EL (cell line): ENCODE measurements at places on chromosomes 1 and 21.

- no peak for DNase-seq
Measured at GRCh38 chr1:248098529-248098928, 3.5 kb downstream of the OR2L13 start.

DNA sequence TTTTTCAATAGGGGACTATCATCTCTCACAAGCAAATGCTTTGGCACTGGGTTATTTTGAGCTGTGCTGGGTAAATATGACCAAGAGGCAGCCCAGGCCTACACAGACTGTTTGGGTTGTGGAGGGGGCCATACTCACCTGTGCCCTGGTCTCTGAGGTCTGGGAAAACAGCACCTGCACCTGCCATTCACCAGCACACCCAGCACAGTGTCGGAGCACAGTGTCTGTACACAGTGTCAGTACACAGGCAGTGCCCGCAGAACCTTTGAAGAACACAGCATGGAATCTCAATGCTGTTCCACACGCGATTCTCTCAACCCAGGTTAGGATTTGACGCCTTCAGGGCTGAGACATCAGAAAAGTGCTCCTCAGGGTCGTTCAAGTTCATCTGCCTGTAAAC lies 35.0 kb upstream of the FAM89A start:
- no peak for DNase-seq

- DNase-seq: peak; percentile 61
Measured at GRCh38 chr1:218529646-218530300, 184.6 kb downstream of the TGFB2 start.

GRCh38 chr1:229247871-229248270 lies 23.0 kb upstream of the RAB4A start:
- no peak for DNase-seq

GRCh38 chr1:4309676-4310320 lies 344.6 kb upstream of the AJAP1 start:
- no peak for DNase-seq

GRCh38 chr1:186302381-186302920 lies 72.6 kb downstream of the TPR start:
- DNase-seq: no peak
